Lung (tissue), 17 donors: ENCODE measurements at places on chromosomes 11 and 22.
A peak's percentile ranks its signal among the peaks of the same experiment; 100 is the strongest.

DNA sequence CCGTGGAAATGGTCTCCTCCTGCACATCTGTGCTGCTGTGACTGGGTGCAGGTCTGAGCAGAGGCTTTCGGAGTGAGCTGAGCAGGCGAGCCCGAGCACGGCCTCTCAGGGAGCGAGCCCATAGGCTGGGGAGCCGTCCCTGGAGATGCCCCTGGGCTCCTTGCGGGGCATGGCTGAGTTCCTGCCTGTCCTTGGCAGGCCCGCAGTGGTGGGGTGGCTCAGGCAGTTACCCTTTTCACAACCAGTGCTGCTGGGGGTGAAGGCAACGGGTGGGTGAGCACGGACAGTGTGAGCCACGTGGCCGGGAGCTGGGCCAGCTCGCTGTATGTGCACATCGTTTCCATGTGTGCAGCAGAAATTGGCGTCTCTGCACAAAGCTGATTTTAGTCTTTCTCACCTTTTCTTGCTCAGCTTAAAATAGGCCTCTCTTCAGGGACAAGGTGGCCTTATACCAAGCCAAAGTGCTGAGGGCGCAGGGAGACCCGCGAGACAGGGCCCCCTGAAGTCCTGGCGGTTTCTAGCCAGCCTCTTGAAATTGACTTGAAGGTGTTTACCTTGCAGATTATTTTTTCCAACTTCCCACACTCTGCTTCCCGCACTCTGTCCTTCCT lies at the start of gene TP53AIP1:
TP53AIP1 (minus strand) TSS at position 55 of the 611 bp plus-strand sequence. CDS start 5,053 bp downstream, outside the sequence.
- DNase-seq: peak; percentile 32

- DNase-seq: no peak
Measured at GRCh38 chr22:29029202-29030000, 32.2 kb downstream of the C22orf31 start.

DNA sequence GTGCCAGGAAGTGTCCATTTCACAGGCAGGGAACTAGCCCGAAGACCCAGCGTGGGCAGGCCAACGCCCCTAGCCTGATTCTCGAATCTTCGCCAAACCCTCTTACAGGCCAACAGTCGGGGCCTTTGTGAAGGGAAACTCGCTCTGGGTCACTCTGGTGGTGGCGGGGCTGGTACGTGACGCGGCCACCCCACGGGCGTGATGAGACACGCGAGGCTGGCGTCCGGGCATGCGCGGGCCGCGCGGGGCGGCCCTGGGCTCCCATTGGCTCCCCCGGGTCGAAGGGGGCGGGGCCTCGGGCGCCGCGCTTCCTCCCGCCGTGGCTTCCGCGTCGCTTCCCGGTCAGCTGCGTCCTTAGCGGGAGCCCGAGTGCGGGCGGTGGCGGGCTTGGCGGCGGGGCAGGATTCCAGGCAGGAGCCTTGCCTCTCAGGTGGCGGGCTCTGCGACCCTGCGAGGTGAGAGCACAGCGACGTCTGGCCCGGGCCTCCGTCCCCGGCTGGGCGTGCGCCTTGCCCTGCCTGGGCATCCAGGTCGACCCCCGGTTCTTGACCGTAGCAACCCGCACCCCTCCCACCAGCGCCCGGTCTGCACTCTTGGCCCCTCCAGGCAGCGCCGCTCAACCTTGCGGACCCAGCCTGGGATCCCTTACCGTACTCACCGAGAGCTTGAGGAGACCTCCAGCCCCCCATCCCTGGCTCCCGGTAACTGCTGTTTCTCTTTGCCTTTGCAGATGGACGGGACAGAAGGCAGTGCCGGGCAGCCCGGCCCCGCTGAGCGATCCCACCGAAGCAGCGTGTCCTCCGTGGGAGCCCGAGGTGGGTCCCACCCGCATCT lies at the start of gene FRMD8:
FRMD8 (plus strand) TSS at position 331 of the 834 bp plus-strand sequence; CDS start at position 731, 400 bp downstream.
- DNase-seq: peak; percentile 84

- DNase-seq: peak; percentile 60
Measured at GRCh38 chr11:72642884-72643522, 31.2 kb downstream of the PDE2A start.

DNA sequence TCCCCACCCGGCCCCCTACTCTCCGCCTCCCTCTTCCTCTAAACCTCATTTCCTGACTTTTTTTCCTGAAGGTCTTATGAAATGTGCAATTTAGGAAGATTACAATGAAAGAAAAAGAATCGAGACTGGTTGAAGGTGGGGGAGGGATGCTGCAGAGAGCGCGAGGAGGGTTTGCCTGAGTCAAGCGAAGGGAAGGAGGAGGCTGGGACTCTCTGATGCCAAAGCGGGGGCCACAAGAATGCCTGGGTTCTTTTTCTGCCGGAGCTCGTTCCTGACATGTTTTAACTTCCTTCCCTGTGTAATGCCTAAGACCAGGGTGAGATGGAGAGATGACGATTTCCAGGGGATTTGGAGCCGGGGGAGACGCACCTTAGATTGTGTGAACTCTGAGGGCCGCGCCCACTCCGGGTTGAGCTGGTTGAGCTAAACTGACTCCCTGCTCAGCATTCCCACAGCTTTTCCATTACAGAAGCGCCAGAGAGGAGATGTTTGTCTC lies 270.5 kb upstream of the SORL1-AS1 start:
- peak; percentile 60 for DNase-seq
